ENCODE measurements at places on chromosomes 12 and 14.

- no peak for DNase-seq
Observed at GRCh38 chr14:105647784-105648608, 121.6 kb downstream of the TMEM121 start.

GRCh38 chr14:91484186-91484585, 25.9 kb downstream of the PPP4R3A start:
- no peak for DNase-seq

DNA sequence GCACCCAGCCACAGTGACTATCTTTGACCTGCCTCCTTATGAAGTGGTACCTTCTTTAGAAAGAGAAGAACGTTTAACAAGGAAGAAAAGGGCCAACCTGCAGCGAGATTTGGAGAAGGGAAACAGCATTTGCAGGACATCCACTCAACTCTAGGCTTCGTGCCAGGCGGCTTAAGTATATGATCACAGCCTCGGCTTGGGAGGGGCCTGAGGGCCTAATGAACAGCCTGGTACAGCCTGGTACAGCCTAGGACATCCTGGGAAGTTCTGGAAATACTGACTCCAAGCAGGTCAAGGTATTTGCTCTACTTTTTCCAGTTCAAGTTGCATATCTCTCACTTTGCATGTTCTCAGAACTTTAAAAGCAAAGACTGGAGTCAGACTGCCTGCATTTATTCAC, 16.1 kb downstream of the HCAR2 start:
- DNase-seq, result no peak

DNA sequence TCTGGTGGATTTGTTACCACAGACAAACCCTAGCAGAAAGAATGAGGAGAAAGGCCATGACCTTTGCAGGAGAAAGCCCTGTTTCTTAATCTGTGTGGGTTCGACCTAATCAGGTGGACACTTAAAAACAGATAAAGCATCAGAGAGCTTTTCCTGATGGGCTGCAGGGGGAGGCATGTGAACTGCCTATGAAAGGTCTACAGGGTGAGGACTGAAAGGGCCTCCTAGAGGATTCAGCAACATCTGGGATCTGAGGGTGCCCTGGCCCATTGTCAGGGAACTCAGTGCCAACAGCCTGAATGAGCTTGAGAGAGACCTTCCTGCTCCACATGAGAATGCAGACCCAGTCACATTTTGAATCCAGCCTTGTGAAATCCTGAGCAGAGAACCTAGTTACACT, 178.8 kb upstream of the DDHD1 start:
- DNase-seq, result no peak

- no peak for DNase-seq
Observed at GRCh38 chr12:43370263-43370662, 181.7 kb downstream of the ADAMTS20 start.

DNA sequence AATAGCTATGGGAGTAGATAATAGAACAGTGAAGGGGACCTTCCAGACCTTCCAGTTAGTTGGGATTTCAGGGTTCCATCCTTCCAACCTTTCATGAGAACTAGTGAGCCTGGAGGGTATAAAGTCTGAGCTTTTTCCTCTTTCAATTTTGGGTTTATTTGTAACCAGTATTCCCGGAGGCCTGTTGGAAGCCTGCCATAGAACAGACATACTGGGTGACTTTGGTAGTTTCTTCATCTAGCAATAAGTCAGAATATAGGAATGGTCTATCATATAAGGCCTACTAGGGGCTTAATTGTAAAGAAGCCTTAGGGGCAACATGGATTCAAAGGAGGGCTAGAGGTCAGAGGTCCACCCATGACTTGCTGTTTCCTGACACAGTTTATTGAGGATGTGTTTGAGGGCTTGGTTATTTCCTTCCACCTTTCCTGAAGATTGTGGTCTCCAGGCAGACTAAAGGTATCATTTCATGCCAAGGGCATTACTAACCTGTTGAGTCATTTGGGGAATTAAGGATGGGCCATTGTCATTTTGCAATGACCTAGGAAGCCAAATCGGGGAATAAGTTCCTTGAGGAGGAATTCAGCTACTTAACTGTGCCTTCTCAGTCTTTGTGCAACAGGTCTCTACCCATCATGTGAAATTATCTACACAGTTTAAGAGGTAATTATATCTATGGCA, 410.3 kb downstream of the SLC6A15 start:
- DNase-seq, result no peak

DNA sequence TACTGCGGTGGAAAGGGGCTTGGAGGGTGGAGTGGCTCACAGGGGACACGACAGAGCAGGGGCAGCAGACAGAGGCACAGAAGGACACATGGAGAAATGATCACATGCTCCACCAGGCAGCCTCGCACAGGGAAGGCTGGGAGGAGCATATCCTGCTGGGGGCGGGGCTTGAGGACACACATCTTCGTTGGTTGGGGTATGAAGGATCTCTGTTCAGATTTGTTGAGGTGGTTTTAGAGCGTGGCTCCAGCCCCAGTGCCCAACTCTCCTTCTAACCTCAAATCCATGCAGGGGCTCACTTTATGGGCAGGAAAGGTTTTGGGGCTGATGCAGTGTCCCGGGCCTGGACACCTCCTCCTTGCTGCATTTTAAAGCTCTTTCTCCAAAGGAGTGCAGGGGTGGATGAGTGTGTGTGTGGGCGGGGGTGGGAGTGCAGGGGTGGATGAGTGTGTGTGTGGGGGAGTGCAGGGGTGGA, 733 bp upstream of the P3H3 start:
- DNase-seq, result no peak

GRCh38 chr12:73445658-73446324, 1091.8 kb upstream of the ATXN7L3B start:
- no peak for DNase-seq

DNA sequence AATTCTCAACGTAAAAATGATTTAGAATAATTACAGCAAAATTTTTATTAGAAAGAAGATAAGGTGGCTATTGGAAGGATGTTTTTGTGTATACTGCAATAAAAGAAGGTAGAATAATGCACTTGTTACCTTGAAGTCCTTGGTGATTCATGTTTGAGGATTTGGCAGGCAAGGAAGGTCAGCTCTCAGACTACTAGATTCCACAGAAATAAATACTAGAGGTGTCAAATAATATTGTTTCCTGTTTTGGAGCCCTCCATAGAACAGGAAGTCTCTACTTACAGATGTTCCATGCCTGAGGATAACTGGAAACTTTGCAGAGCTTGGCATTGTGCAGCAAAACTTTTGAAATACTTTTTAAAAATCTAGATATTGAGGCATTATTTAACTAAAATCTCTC, 284.3 kb upstream of the SYT1 start:
- DNase-seq, result no peak

DNA sequence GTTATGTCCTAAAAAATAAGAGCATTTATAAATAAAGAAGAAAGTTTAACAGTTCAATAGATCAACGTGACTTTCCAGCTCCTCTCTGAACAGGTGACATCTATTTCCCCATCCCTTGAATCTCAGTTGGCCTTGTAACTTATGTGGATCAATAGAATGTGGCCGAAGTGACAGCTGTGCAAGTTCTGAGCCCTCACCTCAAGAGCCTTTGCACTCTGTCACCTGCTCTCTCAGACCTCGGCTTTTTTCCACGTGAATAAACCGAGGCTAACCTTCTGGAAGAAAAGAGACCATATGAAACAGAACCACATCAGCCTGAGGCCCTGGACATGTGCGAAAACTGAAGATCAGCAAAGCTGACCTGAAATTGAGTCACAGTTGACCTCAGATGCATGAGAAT, 253.0 kb downstream of the DAD1 start:
- no peak for DNase-seq

GRCh38 chr12:130222519-130223218, 60.4 kb downstream of the FZD10 start:
- no peak for DNase-seq

- peak; percentile 6 for DNase-seq
Observed at GRCh38 chr14:75126679-75127473, at the start of gene NEK9. Gene NEK9 (minus strand): TSS chr14:75127048. CDS start chr14:75126921, 127 bp downstream.

- DNase-seq, result no peak
Observed at GRCh38 chr12:63220921-63221320, 69.9 kb upstream of the AVPR1A start.

DNA sequence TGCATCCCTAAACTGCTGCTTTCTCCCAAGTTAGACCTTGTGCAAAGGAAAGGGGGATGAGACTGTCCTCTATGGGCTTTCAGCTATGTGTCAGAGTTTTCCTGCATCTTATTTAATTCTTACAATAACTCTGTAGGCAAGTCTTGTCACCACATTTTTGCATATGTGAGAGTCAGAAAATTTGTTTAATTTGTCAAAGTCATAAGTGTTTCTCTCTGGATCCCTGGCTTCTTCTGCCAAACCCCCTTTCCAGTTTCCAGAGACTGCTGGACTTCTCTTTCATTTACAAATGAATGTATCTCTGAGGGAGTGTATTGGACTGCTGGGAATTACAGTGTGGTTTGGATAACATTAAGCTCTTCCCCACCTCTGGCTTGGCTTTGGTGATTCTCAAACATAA, 877.6 kb upstream of the SEL1L start:
- no peak for DNase-seq

DNA sequence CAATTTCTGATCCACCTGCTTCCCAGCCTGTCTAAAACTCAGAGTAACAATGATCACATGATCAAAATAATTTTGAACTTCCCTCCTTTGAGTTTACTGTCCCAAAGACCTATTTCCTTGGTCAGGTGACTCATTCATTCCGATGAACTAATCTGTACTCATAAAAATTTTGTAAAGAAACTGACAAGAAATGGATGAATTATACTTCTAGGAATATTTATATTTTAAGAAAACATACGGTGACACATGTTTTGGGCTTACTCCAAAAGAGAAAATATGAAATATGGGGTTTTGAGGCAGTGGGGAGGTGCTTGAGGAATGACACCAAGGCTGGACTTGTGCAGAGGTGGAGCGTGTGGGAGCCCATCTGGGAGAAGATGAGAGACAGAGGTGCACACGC, 42.0 kb downstream of the GUCY2C start:
- no peak for DNase-seq

DNA sequence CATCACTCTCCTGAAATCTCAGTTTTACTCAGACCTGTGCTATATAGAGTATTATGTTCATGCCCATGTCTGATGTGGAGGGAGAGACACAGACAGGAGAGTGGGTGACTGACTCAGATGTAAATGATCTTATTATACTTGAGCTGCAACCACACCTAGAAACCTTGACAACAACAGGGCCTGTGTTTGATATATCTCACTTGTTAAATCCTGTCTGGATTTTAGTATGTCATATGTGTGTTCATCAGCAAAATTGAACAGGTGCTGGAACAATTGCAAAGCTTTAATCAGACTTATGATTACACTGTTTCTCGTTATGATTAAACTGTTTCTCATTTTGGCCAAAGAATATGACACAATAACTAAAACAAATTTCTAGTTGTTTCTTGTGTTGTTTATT, 37.7 kb downstream of the DIP2B start:
- DNase-seq, result no peak

DNA sequence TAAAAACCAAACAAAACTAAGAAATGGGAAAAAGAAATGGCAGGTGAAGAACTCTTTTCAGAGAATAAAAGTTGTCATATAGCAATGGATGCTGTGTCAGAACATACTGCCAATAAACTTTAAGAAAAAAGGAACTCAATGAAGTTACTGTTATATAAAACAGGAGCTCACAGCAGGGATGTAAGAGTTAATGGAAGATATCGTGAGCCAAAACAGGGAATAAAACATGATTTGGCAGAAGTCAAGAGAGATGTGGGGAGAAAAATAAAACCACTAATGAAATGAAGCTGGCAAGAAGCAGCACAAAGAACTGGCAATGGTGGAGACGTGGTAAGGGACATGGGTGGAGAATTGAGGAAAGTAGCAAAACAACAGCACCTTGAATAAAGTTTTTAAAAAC, 61.0 kb downstream of the TAOK3 start:
- DNase-seq, result no peak

DNA sequence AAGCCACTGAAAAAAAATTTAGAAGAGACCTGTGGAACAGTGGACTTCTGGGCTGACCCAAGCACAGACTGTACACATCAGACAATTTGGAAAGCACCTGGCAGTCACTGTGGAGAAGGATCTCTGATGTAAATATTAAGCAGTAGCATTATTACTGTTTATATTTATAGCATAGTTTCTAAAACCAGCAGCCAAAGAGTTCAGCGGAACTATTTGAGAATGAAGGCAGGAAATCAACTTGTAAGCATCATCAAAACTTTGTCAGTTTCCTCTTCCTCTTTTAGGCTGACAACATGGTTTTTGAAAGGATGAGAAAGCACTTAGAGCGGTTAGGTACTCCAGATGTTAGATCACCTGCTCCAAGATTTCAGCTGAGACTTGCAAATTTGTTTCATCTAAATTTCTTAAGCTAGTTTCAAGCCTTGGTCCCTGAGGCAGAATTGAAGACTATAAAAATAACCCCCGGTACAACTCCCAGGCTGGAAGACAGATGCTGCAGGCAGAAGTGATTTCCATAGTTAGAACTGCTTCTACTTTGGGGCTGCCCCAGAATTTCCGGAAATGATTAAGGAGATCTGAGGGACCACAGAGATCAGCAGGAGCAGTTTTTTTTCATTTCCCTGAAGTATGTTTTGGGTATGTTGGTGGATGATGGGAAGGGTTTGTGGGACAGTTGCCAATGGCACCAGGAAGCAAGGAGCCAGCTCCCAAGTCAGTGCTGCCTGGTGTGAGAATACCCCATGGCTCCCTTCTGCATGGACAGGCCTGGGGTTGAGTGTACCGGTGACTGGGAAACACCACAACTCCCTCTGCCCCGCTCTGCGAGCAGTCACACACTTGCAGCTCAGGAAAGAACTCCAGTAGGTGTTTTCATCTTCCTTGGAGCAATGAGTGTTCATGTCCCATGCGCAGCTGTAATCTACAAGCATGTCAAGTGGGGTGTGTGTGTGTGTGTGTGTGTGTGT, 354.5 kb downstream of the NUAK1 start:
- DNase-seq, result no peak

DNA sequence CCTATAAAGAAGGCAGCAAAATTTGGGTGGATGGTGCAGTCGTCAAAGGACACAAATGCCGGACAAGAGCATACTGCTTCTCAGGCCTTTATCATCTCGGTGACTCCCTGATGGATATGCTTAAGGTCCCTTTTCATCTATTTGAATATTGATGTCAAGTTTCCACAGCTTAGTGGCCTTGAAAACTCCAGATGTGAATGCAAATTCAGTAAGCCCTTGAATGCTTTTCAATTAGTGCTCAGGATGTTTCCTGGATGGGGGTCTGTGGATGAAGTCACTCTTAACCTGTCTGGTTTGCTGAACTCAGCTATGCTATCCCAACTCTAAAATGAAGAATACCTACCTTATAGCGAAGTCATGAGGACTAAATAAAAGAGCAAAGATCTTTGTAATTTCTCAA, 10.7 kb downstream of the REM2 start:
- no peak for DNase-seq

DNA sequence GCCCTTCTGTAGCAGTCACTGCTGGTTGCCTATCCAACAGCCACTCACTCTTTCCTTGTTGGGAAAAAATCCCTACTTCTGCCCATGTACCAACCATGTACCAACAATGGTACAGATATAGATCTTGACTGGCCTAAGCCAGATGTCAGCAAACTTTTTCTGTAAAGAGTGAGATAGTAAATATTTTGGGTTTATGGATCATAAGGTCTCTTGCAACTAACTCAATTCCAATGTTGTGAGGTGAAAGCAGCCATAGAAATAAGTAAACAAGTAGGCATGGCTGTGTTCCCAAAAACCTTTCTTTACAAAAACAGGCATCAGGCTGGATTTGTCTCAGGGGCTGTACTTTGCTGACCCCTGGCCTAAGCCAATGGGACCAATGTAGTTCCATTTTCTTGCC, 73.5 kb downstream of the ARMH4 start:
- DNase-seq, result no peak

- DNase-seq, result no peak
Observed at GRCh38 chr14:65941091-65941490, 528.6 kb downstream of the FUT8 start.

All from SIG-M5 (cell line).